Bronchial epithelial cell (primary cell): ENCODE measurements at places on chromosomes 2 and 18. TPM values are rescaled to one million over a fixed set of nuclear protein-coding genes. Genes with fewer than 3 reads are reported as not detected.

The CETN1 gene
- not detected in 2 replicates for total RNA-seq

The FAM124B gene
- total RNA-seq, result not detected in 2 replicates

The LINC00305 gene
- total RNA-seq, result not detected in 2 replicates

The G6PC2 gene
- total RNA-seq, result not detected in 2 replicates

The TBR1 gene
- under 0.01 TPM in 2 replicates for total RNA-seq

The DNAJC5G gene
- not detected in 2 replicates for total RNA-seq

The LANCL1 gene
- total RNA-seq, result 19.5 and 22.7 TPM in 2 replicates

The ASB18 gene
- 0.38 TPM in 1 of 2 replicates, not detected in the other for total RNA-seq

The PROKR1 gene
- not detected in 2 replicates for total RNA-seq

The FOXI3 gene
- total RNA-seq, result under 0.01 TPM in 1 of 2 replicates, not detected in the other

The DSC1 gene
- total RNA-seq, result 0.38 TPM in 1 of 2 replicates, not detected in the other

The MAPRE3 gene
- total RNA-seq, result 1.6 and 2.8 TPM in 2 replicates

The CFAP65 gene
- total RNA-seq, result not detected in 2 replicates

The SERPINB13 gene
- 8.2 and 48.0 TPM in 2 replicates for total RNA-seq

The PAPOLG gene
- 8.4 and 9.7 TPM in 2 replicates for total RNA-seq

The POTEJ gene
- not detected in 2 replicates for total RNA-seq

The GAREM1 gene
- 10.0 and 14.1 TPM in 2 replicates for total RNA-seq

The ANKRD30B gene
- total RNA-seq, result not detected in 2 replicates
